Left ventricle myocardium inferior (tissue), 1 donor: ENCODE measurements at places on chromosomes 6 and 20. TPM values are rescaled to one million over a fixed set of nuclear protein-coding genes. Genes with fewer than 3 reads are reported as not detected.

The DLL1 gene
- total RNA-seq: 11.7 TPM

GRCh38 chr6:163705923-163706322 lies 291.4 kb downstream of the QKI start:
- no peak for DNase-seq

GRCh38 chr20:41386502-41387427 lies 20.1 kb upstream of the EMILIN3 start:
- peak; percentile 74 for DNase-seq

- DNase-seq: no peak
Observed at GRCh38 chr6:129567374-129567773, 142.6 kb downstream of the ARHGAP18 start.

The SLPI gene
- 1.8 TPM for total RNA-seq

GRCh38 chr6:103534814-103535213 lies 1324.9 kb downstream of the HACE1 start:
- no peak for DNase-seq

- DNase-seq: no peak
Observed at GRCh38 chr6:71965404-71965803, 79.1 kb downstream of the RIMS1 start.

DNA sequence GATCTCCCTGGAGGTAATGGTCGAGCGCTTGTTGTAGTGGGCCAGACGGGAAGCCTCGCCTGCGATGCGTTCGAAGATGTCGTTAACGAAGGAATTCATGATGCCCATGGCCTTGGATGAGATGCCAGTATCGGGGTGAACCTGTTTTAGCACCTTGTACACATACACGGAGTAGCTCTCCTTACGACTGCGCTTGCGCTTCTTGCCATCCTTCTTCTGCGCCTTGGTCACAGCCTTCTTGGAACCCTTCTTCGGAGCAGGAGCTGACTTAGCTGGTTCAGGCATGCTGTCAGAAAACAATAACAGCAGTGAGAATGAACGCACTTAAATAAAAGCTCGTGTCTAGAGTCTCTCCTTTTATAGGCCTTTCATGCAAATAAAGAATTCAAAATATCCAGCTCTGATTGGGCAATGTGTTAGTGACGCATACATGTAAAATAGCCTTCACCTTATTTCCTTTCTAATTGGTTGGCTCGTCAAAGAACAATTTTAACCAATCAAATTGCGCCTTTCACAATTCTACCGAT lies 129.2 kb downstream of the HFE start:
- DNase-seq: no peak

The ZNF311 gene
- total RNA-seq: 0.36 TPM

- no peak for DNase-seq
Observed at GRCh38 chr6:156897907-156898531, 120.8 kb downstream of the ARID1B start.

GRCh38 chr6:45300736-45301135 lies 27.4 kb upstream of the RUNX2 start:
- no peak for DNase-seq

The FOXF2 gene
- total RNA-seq: 0.30 TPM

The CAP2 gene
- total RNA-seq: 149 TPM

The ZSWIM3 gene
- 2.0 TPM for total RNA-seq

- DNase-seq: no peak
Observed at GRCh38 chr20:35129647-35130069, 17.5 kb downstream of the EDEM2 start.

- DNase-seq: no peak
Observed at GRCh38 chr20:5077761-5078387, 41.9 kb downstream of the PCNA start.

The NINL gene
- 1.8 TPM for total RNA-seq

The MYLIP gene
- total RNA-seq: 13.5 TPM

DNA sequence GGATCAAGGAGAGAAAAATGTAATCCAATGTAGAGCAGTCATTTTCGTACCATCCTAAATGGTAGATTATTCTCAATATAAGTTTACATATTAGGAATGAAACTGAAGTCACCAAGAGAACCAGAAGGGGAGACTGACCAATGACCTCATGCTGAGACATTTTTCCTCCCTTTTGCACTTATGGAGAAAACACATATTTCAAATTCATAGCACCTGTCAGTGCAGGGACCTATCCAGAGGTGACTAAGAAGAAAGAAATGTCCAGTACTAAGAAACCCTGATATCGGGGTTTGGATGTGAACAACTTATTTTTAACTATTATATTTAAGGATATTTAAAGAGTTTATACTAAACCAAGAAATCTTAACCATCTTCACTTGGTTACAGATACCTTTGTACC lies 16.6 kb upstream of the LYRM2 start:
- DNase-seq: no peak

The AVP gene
- total RNA-seq: 0.38 TPM

- DNase-seq: no peak
Observed at GRCh38 chr6:2542858-2543218, 207.9 kb downstream of the MYLK4 start.

DNA sequence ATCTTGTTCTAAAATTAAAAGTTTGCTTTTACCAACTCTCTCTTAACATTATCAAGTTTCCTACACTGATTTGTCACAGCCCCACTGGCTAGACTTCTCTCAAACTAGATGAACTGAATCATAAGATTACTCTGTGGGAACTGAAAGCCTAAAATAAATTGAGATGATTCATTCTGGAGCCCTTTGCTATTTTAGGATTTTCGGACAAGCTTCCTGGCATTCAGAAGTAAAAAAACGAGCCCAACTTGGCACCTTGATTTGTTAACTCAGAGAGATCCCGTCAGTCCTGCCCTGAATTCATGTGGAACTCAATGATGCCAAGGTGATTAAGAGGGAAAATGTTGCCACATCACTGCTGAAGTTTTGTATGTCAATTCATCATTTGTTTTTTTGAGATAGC lies 122.0 kb upstream of the NRSN1 start:
- no peak for DNase-seq

DNA sequence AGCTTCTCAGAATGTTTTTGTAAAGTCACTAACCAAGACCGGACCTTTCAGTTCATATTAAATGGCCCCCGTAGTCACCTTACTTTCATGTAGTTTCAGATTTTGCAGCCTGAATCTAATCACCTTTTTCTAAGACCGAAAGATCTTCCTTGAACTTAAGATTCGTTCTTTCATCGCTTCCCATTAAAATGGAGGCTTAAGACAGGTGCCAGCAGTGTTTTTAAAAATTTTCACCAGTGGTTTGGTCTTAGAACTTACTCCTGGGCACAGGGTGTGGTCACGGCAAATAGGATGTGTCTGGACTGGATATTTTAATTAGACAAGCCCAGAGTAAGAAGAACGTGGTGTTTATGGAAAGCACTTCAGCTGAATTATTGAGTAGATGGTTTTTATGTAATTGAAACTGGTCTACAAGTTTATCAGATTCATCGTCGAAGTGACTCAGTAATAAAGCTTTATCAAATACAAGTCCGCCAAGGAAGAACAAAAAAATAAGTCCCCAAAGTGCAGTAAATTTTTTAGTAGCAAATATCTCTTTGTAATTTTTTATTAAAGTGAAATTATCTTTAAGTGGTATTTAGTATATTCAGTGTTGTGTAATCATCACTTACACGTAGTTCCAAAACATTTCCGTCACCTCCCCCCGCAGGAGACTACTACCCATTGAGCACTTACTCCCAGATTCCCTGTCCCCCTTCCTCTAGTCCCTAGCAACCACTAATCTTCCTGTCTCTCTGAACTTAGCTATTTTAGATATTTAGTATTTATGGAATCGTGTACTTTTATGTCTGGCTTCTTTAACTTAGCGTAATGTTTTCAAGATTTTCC lies 868 bp downstream of the SRSF3 start:
- no peak for DNase-seq

DNA sequence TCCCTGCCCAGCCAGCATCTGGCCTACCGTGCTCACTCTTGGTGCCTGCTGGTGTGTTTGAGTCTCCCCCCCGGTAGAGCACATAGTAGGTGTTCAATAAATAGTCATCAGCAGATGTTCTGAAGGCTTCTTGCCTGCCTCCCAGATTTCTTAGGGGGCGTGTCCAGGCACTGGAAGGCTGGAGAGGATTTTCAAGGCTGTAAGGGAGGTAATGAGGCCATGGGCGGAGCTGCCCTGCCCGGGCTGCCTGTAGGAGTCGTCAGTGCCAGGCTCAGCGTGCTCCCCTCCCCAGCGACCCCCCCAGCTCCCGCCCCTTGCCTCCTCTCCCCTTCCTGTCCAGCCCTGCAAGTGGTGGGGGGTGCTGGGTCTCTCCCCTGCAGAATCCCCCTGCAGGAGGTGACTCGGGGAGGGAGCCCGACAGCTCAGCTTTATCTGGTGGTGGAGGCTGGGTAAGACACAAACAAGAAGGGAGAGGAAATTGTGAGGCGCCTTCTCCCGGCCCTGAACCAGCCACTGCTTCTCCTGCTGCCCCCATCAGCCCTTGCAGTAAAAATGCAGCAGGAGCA lies 55.9 kb downstream of the BCAS4 start:
- no peak for DNase-seq

DNA sequence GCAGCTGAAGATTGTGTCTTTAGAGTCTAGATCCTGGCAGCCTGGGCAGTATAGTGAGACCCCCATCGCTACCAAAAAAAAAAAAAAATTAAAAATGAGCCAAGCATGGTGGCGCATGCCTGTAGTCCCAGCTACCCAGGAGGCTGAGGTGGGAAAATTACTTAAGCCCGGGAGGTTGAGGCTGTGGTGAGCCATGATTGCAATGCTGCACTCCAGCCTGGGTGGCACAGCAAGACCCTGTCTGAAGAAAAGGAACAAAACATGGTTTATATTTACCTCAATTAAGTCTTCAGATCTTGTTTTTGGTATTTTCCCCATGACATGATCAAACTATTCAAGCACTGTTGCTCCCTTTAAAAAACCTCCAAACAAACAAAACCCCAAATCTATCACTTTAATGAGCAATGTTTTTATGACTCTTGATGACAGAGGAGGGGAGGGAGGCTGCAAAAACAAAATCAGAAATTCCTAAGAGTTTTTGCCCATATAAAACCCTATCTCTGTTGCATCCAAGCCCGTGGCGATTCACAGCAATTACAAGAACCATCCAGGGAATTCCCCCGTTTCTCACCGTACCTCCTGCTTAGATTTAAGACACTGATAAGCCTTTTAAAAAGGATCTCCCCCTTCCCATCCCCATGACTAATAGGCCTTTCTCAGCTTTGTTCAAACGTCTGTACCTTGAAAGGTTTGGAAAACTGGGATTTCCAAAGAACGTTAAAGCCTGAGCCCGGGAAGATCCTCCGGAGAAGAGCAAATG lies 259.9 kb downstream of the BMP7 start:
- DNase-seq: no peak

- DNase-seq: no peak
Observed at GRCh38 chr6:110467566-110468140, 8.8 kb downstream of the SLC22A16 start.

- no peak for DNase-seq
Observed at GRCh38 chr6:2503816-2504494, 246.8 kb downstream of the MYLK4 start.

GRCh38 chr6:4853349-4853748 lies 77.1 kb downstream of the CDYL start:
- DNase-seq: no peak

DNA sequence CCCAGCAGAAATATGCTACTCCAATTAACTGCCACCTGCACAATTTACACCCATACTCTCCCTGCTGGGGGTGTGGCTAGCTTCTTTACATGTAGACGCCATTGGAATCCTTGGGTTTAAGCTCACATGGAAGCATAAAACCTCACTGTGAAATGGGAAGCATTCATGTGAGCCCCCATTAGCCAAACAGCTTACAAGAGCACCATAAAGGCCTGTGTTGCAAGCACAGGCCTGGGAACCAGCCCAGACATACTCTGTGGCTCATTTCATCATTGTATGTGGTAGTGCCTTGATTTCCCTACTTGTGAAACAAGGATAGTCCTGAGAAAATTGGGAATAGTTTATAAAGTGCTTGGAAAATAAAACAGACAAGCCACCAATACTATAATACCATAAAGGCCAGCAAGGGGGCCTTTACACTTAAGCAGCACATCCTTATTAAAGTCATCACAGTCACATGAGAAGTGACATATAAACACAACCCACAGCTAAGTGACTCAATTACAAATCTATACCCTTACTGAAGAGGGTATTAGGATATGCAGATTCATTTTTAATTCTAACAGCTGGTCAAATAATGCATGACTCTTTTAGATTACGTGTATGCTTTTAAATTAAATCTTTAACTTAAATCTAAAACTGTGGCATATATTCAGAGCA lies 6.8 kb downstream of the ADNP start:
- no peak for DNase-seq

- no peak for DNase-seq
Observed at GRCh38 chr6:74113901-74114300, 417.9 kb downstream of the CD109 start.

- no peak for DNase-seq
Observed at GRCh38 chr6:88588938-88589337, 374.5 kb downstream of the RNGTT start.

- no peak for DNase-seq
Observed at GRCh38 chr6:79431537-79431933, 105.7 kb downstream of the LCA5 start.

DNA sequence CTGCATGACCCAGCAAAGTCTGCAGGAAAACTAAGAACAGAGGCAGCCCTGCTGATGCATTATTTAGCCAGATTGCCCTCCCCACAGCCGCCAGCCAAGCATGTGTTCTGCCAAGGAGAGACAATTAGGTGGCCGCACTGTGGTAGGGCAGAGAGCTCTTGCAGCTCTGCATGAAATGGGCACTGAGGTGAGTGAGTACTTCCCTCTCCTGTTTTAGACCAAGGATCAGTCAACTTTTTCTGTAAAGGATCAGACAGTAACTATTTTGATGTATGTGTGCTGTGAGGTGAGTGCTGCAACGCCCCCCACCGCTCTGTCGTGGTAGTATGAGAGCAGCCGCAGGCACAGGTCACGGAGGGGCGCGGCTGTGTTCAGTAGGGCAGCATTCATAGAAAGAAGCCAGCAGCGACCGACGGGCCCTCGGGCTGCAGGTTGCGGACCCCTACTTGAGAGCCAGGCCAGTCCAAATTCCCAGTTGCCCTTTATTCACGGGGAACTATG lies 23.8 kb upstream of the FAM50B start:
- DNase-seq: peak; percentile 63
